ENCODE measurements at places on chromosomes 2 and 18.

GRCh38 chr18:75010278-75010677, 198.7 kb downstream of the PTGR3 start:
- DNase-seq, result no peak

- DNase-seq, result no peak
Measured at GRCh38 chr2:182854375-182855105, 11.9 kb downstream of the FRZB start.

GRCh38 chr2:95799892-95800291, 191.7 kb downstream of the ANKRD36C start:
- DNase-seq, result no peak

DNA sequence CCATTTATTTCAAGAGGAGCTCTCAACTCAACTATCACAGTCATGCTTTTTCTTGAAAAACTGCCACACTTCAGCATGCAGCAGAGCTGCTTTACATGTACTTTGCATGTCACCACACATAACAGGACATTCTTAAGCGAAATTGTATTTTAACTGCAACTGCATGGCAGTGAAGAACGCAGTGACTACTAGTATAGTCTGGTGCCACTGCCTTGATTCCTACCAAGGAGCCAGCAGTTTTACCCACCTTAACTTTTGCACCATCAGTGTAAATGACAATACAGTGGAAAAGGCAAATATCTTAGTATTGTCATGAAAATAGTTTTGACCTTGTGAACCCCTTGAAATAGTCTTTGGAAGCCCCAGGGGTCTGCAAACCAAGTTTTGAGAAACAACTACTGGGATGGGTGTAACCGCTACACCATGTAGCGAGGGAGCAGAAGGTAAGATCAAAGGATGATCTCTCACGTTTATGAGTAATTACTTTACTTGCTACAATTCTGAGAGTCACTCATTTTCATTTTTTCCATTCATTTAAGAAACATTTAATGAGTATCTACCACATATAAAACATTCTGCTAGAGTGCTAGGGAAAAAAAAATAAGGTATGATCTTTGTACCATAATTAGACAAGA, 32.3 kb upstream of the MPP4 start:
- DNase-seq, result no peak

- no peak for DNase-seq
Measured at GRCh38 chr18:77344786-77345500, 95.3 kb downstream of the GALR1 start.

GRCh38 chr2:212913640-212914306, 237.6 kb downstream of the IKZF2 start:
- DNase-seq, result no peak

DNA sequence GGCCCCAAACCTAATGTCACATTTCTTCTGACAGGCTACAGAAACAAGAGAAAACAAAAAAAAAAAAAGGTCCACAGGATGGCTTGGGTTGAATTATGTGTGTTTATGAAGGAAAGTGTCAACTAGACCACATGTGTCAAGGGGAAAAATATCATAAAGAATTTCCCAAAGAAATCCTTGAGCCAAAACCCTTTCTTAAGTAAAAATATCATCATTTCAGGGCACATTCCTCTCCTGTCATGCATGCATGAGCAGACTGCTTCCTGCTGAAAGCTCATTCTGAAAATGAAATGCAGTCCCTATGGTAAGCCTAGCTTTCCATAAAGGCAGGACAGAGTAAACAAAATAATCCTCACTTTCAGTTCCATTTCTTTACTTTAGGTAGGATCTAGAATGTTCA, 85.7 kb upstream of the RBBP8 start:
- no peak for DNase-seq

DNA sequence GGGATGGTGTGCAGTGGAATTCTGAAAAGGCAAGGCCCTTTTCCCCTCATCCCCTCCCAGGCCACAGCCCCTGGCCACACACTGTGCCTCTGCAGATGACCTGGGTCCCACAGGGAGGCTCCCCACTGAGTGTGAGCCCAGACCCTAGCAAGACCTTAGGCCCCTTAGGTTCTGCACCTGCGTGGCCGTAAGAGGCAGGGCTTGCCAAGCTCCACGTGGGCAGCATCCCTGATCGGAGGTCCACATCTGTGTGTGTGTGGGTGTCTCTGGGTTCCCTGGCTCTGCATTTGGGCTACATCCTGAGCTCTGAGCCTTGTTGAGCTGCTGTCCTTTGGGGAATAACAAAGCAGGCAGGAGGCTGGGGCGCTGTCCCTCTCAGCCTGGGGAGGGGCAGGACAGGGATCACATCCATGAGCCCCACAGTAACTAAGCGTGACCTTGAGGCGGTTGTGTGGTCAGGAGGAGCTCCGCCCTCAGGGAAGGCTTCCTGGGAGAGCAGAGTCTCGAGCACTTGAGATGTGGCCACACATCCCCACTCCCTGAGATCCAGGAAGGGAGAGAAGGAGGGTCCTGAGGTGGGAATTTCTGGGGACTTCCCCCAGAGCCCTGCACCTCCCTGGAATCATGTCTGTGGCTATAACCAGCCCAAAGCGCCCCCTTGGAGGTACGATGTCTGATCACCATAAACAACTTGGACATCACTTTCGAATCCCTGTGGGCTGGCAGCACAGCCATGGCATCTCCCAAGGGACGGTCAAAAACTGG, 84.8 kb downstream of the STPG4 start:
- no peak for DNase-seq

GRCh38 chr2:53508667-53509066, 258.9 kb upstream of the CHAC2 start:
- DNase-seq, result no peak

DNA sequence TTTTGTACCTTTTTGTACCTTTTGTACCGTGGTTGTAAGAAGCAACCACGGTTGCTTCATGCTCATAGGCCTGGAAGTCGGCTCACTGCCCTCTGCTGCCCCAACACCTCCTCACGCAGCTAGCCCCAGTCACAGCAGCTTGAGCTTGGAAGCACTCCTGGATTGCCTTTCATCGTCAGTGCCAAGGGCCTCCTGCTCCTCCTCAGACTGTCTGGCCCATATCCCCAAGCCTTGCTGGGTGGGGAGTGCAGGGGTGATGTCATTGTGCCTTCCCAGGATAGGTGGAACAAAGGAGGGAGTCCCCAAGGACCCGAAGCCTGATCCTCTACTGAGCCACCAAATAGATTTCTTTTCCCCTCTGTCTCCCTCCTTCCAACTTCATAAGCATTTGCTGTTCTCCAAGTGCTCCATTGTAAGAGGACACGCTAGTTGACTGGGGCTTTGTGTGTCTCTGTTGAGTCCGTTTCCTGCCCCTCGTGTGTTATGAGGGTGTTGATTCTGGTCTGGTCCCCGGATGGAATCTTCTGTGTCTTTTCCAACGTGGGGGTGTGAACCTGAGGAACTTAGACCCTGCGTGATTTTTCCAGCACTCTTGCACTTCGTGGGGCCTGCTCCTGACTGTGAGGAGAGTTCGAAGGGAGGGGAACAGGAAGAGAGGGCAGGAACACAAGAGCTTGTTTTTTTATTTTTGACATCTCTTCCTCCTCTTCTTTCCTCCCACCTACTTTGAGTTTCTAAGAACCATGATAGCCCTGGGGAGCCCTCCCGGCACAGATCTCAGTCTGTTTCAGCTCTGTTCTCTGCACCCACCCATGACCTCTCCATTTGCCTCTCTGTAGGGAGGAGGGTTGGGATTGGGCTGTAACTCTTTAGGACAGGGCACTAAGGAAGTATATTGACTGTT, 127.2 kb upstream of the EML6 start:
- no peak for DNase-seq

- no peak for DNase-seq
Measured at GRCh38 chr2:171274757-171275156, 114.1 kb upstream of the TLK1 start.

- no peak for DNase-seq
Measured at GRCh38 chr2:208037564-208038487, 12.5 kb upstream of the PLEKHM3 start.
